ENCODE measurements at places on chromosomes 5 and 9.

DNA sequence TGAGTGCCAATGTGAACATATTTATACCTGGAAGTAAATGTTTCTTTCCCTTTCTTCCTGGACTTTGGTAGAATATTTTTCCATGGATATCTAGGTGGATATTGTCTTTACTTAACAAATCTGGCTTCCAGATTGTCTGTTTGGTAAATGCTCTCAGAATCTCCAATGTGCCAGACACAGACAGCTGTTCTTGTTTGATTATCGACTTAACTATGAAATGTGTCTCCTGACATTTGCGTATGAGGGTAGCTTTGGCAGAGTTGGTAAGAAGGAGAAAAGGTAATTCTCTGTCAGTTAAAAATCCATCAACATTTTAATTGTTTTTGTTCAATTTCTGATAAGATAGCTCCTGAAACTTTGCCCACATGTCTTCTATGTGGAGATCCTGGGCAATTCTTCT is 196.4 kb upstream of the NUDT12 start:
- no peak for DNase-seq

DNA sequence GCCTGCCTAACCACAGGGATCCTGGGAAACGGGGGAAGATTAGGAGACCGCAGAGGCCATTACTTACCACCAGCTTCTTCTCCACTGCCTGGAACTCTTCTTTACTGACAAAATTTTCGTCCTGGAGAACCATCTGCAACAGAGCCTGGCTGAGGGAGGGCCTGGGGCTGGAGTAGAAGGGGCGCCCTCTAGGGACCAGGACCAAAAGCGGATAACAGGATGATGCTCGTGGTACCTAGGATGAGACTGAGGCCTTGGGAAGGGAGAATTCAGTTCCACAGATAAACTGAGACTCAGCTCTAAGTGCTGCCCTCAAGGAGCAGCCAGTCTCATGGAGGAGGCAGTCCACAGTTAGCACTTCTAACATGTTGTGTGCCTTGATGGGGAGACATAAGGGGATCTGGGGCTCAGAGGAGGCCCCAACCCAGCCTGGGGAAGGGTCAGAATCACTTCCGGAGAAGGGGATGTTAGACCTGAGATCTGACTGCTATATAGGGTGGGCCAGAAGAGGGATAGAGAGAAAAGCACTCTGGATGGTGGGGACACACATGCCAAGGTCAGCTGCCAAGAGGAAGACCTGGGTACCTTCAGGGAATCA is 1.2 kb downstream of the SPATA24 start:
- DNase-seq = peak; percentile 49

GRCh38 chr5:9340085-9340484 is 205.8 kb downstream of the SEMA5A start:
- DNase-seq = no peak

DNA sequence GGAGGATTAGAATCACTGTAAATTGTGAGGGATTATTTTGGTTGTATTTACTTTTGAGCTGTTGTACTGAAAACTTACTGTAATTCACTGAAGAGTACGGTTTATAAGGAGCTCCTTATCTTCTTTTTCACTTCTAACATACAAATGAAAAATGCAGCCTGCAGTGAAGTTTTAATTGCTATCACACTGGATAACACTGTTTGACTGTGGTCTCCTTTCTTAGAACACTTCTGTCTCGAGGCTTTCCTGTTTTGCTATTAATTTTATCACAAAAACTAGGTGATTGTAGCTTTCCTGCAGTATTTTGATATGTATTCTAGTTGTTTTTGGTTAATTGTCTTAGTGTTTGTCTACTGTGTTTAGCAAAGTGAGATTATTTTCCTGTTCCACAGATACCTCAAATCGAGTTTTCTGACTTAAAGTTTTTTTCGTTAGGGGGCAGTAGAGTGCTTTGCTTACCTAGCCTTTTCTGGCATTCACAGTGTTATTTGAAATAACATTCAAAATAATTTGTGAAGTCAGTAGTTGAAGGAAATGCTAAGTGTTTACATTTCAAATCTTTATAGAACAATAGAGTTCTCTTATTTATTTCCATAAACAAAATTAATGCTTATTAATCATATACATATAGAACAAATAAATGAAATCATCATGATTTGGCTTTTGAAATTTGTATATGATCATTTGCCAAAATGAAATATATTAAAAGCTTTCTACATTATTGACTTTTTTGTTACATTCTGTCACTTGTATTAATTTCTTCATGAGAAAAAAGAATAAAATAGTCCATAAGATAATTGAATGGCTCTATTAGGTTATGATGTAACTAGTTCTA is 52.9 kb downstream of the COMMD10 start:
- DNase-seq = peak; percentile 69

DNA sequence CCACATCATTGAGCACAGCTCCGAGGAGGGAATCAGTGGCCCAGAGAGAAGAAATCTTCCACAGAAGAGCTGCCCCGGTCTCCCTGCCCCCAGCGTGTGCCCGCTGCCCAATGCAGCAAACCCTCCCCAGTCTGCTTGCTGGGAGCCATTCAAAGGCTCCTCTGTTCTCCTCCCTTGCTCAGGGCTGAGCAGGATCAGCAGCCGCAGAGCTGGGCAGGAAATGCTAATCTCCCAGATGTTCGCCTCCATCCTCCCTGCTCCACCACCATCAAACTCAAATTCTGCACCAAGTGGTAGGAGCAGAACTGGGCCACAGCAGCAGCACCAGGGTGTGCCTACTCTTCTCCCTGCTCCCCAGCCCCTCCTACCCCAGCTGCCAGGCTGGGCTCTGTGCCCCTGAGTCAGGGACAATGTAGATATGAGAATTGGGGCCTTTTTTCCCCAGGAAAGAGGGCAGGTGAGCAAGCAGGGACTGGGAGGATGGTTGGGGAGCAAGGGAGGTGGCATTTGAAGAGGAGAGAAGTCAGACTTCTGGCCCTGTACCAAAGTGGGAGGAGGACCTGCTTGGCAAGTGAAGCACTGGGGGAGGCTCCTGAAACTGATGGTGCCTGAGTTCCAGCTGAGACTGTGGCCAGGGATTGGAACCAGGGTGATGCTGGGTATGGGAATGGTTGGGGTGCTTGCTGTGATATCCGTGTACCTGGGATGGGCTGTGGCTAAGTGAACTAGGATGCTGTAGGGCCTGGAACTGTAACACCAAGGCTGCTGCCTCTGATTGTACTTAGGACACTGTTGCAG is 1.9 kb upstream of the PCDH1 start:
- peak; percentile 55 for DNase-seq

GRCh38 chr9:121485623-121486022 is 14.0 kb downstream of the GGTA1 start:
- DNase-seq = no peak

DNA sequence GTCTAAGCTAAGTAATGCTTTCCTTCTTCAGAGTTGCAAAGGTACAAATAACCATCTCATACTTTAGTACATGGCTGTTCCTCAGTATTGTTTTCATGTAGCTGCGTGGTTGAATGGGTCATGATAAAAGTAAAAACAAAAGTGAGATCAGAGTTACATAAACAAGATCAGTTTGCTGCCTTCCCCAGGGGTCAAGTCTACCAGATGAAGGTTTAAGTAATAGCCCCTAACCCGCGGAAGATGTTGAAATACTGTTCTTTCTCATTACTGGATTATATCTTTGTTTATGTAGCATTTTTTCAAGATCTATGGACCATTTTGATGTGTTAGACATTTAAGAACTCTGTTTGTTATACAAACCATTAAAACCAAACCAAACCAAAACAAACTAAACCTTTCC is 34.1 kb upstream of the ARRDC3 start:
- DNase-seq = no peak

GRCh38 chr5:103849934-103850333 is 287.3 kb upstream of the NUDT12 start:
- no peak for DNase-seq

GRCh38 chr5:73272351-73272750 is 99.4 kb downstream of the TMEM174 start:
- DNase-seq = no peak

- peak; percentile 64 for DNase-seq
Observed at GRCh38 chr5:32443541-32444430, 754 bp downstream of the ZFR start.

DNA sequence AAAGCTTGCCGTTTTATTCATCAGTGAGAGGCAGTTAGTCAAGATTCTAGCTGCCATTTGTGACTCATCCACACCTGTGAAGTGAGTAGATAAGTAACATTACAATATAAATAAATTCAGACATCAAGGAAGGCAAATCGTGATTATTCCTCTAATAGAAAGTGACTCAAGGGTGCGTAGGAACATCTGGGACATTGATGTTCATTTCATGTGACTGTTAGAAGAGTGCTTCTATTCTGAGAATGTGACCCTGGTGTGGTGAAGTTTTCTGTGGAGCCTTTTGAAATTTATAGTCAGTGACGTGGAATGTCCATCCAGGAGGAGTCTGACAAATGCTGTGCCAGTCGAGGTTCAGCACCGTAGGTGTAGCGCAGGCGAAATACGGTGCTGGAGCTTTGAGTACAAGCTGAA is 48.4 kb upstream of the FAM240B start:
- no peak for DNase-seq

DNA sequence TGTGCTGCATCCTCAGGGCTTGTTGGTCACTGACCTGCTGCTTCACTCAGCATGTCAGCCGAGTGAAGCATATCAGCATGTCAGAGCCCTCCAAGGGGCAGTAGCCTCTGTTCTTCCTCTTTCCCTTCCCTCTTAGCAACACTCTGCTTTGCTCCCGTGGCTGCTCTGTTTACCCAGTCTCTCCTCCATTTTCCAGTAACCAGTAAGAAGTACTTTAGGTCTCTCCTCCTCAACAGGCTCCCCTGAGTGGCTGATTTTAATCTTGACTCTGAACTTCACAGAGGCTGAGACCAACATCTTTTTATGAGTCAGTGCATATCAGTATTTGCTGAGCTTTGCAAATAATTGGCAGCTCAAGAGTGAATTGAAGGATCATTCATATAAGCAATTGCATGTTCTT is 18.6 kb upstream of the ADRB2 start:
- no peak for DNase-seq

DNA sequence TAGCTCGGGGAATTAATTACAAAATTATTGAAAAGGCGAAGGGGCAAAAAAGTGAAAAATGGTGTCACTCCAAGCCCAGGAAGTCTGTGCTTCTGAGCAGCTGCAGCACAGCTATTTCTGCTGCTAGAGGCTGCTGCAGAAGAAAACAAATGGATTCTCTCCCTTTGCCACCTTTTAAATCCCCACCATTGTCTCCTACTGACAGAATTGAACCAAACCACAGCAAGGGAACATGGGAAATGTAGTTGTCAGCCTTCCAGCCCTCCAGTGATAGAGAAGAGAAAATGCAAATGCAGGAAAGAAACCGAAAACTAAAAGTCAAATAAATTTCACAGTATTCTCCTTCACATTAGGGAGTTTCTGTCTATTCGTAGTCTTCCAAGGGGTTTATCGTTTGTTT is 33.4 kb upstream of the CDC42SE2 start:
- DNase-seq = peak; percentile 70

- no peak for DNase-seq
Observed at GRCh38 chr5:128002425-128002824, 81.1 kb upstream of the SLC12A2 start.

DNA sequence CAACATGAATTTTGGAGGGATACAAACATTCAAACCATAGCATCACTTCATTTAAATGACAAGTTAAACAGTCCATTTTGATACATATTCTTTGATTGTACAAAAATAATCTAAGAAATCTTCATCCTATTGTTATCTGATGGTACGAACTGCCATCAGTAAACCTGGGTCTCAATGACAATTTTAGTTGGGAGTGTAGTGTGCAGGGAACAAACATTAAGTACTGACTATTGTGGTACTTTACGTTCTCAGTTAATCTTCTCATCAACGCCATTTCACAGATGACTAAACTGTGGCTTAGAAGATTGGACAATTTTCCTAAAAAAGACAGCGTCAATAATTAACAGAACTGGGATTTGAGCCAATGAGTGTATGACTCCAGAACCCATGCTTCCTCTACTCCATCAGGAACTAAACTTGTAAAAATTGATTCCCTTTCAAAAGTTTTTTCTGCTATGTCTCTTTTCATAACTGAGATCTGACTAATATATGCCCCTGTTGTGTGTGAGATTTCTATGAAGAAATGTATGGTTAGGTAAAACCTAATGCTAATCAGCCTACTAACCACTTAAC is 21.1 kb downstream of the TNPO1 start:
- no peak for DNase-seq

DNA sequence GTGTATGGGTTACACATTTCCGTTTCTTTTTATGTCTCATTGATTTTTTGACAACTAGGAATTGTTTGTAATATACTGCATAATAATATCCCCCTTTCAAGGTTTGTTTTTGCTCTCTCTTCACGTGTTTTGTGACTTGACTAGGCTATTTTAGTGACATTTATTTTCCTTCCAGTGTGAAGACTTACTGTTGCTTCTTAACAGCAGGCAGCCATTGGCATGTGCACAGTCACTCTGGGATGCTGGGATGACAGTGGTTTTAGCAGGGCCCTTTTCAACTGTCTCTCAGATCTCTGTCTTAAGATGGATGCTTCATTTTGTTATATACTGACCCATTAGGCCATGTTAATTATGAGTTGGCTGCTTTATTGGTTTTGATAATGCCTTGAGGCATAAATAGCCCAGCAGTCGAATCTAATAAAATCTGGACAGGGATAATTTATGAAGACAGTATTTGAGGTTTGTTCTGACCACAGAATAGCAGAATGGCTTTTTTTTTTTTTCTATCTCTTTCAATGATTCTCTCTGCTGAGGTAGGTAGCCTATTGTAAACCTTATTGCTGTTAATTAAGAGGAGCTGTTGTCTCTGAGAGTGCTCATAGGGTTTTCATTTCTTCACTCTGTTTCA is 536.0 kb downstream of the GABRG2 start:
- peak; percentile 10 for DNase-seq

DNA sequence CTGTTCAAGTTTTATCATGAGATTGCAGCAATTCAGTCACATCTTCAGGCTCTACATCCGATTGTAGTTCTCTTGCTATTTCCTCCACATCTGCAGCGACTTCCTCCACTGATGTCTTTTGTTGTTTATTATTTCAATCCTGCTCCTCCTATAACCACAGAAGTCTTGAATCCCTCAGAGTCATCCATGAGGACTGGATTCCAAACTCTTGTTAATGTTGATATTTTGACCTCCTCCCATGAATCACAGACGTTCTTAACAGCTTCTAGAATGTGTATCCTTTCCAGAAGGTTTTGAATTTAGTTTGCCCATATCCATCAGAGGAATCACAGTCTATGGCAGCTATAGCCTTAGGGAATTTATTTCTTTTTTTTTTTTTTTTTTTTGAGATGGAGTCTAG is 3.6 kb downstream of the FBXO38 start:
- no peak for DNase-seq

GRCh38 chr9:36080519-36080918 is 43.8 kb downstream of the RECK start:
- no peak for DNase-seq

- DNase-seq = peak; percentile 83
Observed at GRCh38 chr5:165565911-165566310, 2060.5 kb downstream of the MAT2B start.

DNA sequence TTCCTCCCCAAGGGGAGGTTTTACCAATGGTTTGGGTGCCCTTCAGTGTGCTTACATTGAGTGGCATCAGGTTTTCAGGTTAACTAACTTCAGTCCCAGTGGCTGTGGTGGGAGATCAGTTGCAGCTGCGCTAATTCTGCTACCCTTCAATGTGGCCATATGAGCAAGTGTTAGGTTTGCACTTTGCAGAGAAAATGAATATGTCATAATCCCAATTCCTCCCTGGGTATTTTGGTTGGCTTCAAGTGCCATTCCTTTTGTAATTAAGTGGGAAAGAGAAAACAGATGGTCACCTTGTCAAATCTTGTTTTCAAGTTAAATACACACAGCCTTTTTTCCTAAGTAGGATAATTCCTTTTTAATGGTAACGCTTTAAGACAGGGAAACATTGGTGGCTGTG is 236.2 kb downstream of the TLE4 start:
- DNase-seq = no peak

- no peak for DNase-seq
Observed at GRCh38 chr5:9329125-9329524, 216.8 kb downstream of the SEMA5A start.

Measured in neural progenitor cell (in vitro differentiated cells).